ENCODE measurements at places on chromosomes 4 and X. TPM values are rescaled to one million over a fixed set of nuclear protein-coding genes. Genes with fewer than 3 reads are reported as not detected.

DNA sequence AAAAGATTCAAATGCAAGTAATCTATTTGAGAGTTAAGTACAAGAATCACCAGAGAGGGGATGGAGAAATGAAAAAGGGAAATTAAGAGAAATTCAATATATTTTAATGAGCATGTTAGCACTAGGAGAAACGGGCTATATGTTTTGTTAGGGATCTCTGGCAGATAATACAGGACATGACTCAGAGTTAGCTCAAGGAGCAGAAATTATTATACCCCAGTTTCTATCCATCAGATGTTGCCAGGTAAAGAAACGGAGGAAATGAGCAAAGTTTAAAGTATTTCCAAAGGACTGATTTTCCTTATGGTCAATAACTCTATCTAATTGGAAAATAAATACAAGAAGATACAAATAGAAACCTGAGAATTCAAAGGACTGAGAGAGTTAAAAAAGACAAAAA, 867.6 kb downstream of the TRAM1L1 start:
- no peak for DNase-seq

GRCh38 chrX:24760363-24761000, 66.8 kb downstream of the POLA1 start:
- no peak for DNase-seq

- DNase-seq = no peak
Measured at GRCh38 chr4:34464196-34464595, 1780.1 kb downstream of the ARAP2 start.

PPEF1 gene
- total RNA-seq = 0.49 TPM

All from natural killer cell (primary cell).